ENCODE measurements at places on chromosomes 2 and 18.
A peak's percentile ranks its signal among the peaks of the same experiment; 100 is the strongest.

DNA sequence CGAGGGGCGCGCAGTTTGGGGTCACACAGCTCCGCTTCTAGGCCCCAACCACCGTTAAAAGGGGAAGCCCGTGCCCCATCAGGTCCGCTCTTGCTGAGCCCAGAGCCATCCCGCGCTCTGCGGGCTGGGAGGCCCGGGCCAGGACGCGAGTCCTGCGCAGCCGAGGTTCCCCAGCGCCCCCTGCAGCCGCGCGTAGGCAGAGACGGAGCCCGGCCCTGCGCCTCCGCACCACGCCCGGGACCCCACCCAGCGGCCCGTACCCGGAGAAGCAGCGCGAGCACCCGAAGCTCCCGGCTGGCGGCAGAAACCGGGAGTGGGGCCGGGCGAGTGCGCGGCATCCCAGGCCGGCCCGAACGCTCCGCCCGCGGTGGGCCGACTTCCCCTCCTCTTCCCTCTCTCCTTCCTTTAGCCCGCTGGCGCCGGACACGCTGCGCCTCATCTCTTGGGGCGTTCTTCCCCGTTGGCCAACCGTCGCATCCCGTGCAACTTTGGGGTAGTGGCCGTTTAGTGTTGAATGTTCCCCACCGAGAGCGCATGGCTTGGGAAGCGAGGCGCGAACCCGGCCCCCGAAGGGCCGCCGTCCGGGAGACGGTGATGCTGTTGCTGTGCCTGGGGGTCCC lies at the start of gene ITGA4:
ITGA4 (plus strand) TSS at position 266 of the 620 bp plus-strand sequence; CDS start at position 535, 269 bp downstream.
- H3K4me3 ChIP-seq = peak within 1 kb of the TSS; percentile 80
- H3K27me3 ChIP-seq = peaks cover 67% of the 10 kb centered on the region
- no peaks in the 10 kb centered on the region for H3K4me1 ChIP-seq
- DNase-seq = peak; percentile 93
- H3K27ac ChIP-seq = no peak within 1 kb of the TSS
- no peaks in the 10 kb centered on the region for H3K36me3 ChIP-seq

- no peaks in the 10 kb centered on the region for H3K36me3 ChIP-seq
- H3K4me3 ChIP-seq = no peak overlapping the region
- peaks cover 7% of the 10 kb centered on the region for H3K4me1 ChIP-seq
- H3K27me3 ChIP-seq = no peaks in the 10 kb centered on the region
- DNase-seq = no peak
Measured at GRCh38 chr2:50901510-50901909, 130.4 kb downstream of the NRXN1 start.

DNA sequence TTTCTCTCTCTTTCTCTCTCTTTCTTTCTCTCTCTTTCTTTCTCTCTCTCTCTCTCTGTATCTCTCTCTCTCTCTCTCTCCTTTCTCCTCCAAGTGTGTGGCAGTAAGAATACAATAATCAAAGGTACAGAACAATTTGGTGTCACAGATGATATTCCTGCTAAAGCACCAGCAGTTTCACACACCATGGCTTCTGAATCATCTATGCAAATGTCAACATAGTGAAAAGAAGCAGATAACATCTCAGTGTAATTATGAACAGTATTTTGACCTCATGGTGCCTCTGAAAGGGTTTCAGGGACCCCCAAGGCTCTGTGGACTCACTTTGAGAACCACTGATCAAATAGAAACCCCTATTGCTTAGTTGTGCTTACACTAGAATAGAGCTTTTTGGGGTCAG lies 38.5 kb upstream of the CSRNP3 start:
- no peak overlapping the region for H3K4me3 ChIP-seq
- H3K27me3 ChIP-seq = no peaks in the 10 kb centered on the region

- H3K4me3 ChIP-seq = no peak overlapping the region
- H3K27ac ChIP-seq = no peak overlapping the region
- no peaks in the 10 kb centered on the region for H3K4me1 ChIP-seq
- no peaks in the 10 kb centered on the region for H3K36me3 ChIP-seq
- no peak for DNase-seq
- H3K27me3 ChIP-seq = no peaks in the 10 kb centered on the region
Measured at GRCh38 chr2:37784071-37784758, 112.8 kb upstream of the CDC42EP3 start.

DNA sequence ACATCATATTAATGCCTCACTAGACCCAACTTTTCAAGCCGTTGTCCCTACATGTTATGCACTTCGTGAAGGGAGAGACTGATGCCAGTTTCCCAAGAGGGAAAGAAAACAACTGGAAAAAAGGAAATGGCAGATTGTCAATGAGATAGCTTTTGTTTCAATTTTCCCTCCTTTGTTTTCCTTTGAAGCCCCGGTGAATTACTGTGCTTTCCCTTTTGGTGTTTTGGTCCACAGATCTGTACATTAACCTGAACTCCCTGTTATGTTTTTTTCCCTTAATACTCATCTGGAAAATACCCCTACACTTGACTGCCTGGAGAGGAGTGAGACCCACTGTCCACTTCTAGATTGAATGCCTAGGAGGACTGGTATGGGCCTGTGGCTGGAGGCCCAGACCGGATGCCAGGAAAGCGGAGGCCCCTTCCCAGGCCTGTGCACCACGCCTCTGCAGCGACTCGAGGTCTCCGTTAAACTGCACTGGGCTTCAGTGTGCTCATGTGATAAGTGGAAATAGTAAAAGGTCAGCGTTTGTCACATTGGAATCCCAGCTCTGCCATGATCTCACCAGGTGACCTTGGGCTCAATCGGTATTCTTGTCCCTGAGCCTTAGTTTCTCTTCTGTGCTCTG lies 106.4 kb downstream of the GATA6 start:
- H3K4me1 ChIP-seq = peaks cover 8% of the 10 kb centered on the region
- H3K27ac ChIP-seq = no peak overlapping the region
- H3K36me3 ChIP-seq = no peaks in the 10 kb centered on the region
- peaks cover 33% of the 10 kb centered on the region for H3K27me3 ChIP-seq

- DNase-seq = no peak
- no peaks in the 10 kb centered on the region for H3K36me3 ChIP-seq
- H3K4me1 ChIP-seq = no peaks in the 10 kb centered on the region
Measured at GRCh38 chr2:78870343-78870967, 155.0 kb upstream of the REG3G start.

GRCh38 chr2:241009601-241010530 lies 11.4 kb downstream of the SNED1 start:
- H3K27ac ChIP-seq = no peak overlapping the region
- peaks cover 8% of the 10 kb centered on the region for H3K4me1 ChIP-seq
- H3K27me3 ChIP-seq = no peaks in the 10 kb centered on the region
- DNase-seq = peak; percentile 91

Data from endodermal cell (in vitro differentiated cells).